SJSA1 (cell line): ENCODE measurements at places on chromosomes 2 and 18.

DNA sequence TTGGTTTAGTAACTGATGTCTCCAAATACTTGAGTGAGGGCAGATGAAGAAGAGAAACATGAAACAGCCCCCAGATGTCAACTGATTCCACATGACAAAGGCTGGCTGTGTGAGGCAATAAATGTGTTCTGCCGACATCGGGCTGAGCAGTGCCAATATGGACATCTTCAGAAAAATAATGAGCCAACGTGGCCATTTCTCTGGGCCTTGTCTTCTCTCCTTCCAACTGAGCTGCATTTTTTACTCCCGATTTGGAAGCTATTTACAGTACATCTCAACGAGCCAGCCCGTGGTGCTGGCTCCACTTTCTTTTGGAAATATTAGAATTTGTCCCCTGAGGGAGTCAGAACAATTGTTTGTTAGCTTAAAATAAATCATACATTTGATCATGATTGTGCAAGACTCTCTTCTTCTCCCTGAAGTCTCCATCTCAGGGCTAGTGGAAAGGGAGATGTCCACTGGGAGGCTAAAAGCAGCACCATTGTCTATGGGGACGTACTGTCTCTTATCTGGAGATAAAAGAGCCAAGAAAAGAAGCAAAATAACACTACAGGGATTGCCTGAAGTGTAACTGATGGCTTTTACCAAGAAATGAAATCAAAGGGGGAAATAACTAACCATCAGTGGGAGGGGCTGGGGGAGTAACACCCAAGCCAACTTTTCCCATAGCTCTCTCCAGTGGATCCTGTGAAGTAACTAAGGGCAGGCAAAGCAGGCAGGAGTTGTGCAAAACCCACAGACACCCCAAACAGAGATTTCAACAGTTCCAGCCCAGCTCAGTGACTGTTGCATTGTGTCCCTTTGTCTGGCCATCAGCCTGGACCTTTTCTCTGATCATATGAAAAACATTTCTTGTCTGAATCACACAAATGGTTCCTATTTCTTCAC, 114.8 kb downstream of the RDH14 start:
- no peak for DNase-seq

GRCh38 chr2:165164201-165164600, 39.6 kb downstream of the SCN3A start:
- DNase-seq = no peak

DNA sequence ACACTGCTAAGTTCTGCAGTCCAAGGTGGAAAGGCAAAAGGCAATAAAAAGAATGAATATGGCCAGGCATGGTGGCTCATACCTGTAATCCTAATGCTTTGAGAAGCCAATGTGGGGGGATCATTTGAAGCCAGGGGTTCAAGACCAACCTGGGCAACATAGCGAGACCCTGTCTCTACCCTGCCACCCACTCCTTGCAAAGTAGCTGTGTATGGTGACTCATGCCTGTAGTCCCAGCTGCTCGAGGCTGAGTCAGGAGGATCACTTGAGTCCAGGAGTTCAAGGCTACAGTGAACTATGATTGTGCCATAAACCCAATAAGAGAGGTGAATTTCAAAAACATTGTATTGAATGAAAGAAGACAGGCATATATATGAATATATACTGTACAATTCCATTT, 2.4 kb downstream of the MYL12B start:
- DNase-seq = no peak

DNA sequence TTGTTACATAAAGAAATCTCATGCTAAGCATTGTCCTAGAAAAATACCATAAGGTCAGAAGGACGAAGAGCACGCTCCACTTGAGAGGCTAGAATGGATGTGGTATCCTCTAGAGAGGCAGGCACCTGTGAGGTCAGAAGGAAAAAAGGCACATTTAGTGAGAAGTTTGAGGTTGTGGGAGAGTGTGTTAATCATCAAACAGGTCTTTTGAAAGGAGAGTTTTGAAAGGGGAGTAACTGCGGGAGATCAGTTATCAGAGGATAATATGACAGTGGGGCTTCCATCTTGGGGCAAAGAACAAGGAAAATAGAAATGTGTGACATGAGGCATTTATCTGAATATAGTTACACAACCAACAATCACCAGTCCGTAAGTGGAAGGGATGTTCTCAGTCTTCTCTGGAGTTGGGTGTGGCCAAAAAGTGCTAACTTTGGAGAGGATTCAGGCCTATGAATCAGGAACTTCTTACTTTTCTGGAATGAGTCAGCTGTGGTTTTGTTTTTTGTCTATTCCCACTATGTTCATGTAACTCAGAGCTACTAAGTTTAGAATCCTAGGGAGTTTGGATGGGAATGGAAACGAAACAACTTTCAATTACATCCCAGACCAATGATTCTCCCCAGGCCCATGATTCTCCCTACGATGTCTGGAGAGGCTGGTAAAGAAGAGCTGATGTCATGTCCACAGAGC, 451.4 kb upstream of the ST6GAL2 start:
- no peak for DNase-seq

DNA sequence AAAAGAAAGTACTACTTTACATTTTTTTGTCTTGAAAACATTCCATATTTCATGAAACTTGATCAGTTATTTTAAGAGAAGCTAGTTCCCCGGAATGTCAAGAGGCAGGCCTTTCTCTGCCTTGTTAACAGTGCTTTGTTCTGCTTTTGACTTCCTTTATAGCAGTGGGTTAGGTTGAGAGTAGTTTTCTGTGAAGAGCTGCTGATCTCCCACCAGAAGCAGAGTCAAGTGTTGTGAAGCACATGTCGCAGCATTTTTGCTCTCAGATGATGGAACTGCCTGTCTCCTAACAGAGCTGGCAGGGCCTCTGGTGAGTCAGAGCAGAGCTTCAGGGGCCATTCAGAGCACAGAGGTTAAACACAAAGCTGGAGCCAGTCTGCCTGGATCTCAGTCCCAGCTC, 871.8 kb downstream of the SLC4A3 start:
- peak; percentile 17 for DNase-seq

GRCh38 chr2:240429872-240430491, 5.5 kb upstream of the GPC1 start:
- no peak for DNase-seq

- no peak for DNase-seq
These were observed 14.2 kb downstream of the ESPNL start for GRCh38 chr2:238114331-238114841.

DNA sequence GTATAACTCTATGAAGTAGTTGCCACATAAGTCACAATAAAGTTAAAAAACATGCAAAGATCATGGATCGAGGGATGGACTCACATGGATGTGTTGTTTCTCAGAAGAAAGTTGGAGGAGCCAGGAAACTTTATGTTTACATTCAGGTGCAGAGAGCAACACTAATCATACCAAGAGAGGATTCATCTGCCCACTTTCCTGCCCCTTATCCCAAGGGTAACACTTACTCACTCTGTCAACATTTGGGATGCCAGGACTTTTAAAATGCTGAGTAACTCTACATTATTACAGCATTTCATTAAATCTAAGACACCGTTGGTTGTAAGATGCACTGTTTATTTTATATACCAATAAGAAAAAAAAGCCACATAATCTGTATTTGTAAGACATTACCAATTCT, 170.4 kb downstream of the KCNE4 start:
- no peak for DNase-seq

GRCh38 chr2:228535396-228535795, 353.9 kb upstream of the SPHKAP start:
- DNase-seq = no peak

- DNase-seq = no peak
These were observed 519.1 kb downstream of the RNF144A start for GRCh38 chr2:7436096-7436906.

DNA sequence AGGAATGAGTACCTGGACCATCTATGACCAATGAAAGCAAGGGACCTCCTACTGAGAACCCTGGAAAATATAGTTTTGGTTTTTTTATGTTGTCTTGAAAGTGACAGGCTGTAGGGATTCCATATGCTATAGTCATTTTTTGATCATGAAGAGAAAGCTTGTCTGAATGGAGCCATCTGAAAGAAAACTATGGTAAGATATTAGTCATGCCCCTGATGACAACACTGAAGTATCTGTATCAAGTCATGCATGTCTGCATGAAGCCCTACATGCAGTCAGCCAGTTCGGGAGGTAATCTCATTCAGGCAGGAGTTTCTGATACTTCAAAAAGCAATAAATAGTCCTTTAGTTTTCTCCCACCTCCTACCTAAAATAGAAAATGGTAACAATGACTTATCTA, 1042.0 kb downstream of the DPP10 start:
- no peak for DNase-seq

DNA sequence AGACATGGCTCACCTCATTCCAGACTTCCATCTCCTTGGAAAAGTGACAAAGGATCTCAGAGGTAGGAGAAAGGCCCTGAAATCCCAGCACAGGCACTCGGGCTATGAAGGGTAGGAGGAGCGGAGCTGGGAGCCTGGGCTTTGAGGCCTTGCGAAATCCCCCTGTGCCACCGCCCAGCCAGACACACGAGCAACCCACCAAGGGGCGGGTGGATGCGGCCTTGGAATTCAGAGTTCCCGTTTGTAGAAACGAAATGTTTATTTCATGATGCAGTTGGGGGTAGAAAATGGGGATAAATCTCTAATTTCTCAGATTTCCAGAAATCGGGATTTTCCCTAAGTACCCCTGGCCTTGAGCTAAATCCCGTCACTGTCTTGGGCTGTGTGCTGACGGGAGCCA, 177.1 kb upstream of the HDAC4 start:
- no peak for DNase-seq

DNA sequence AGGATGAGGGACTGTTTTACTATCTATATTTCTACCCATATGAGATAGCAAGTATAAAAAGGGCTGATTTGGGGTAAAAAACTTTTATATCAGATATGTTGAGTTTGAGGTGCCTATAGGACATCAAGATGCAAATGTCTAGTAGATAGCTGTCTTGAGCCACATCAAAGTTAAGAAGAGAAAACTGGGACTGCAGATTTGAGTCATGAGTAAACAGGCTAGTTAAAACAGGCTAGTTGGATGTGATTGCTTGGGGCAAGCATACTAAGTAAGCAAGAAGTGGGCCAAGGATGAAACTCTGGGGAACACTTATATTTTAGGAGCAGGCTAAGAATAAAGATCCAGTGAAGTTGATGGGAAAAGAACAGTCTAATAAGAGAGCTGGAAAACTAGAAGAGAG, 2.8 kb upstream of the SCRN3 start:
- no peak for DNase-seq

- no peak for DNase-seq
These were observed 25.5 kb downstream of the SP5 start for GRCh38 chr2:170740660-170741059.

GRCh38 chr18:35042389-35043071, 1.3 kb downstream of the MAPRE2 start:
- DNase-seq = no peak

- peak; percentile 37 for DNase-seq
These were observed 6.3 kb upstream of the GAL3ST2 start for GRCh38 chr2:241770185-241770935.

GRCh38 chr2:220980966-220981675, 591.0 kb downstream of the EPHA4 start:
- DNase-seq = no peak

GRCh38 chr2:66897691-66898150, 462.8 kb downstream of the MEIS1 start:
- peak; percentile 36 for DNase-seq

DNA sequence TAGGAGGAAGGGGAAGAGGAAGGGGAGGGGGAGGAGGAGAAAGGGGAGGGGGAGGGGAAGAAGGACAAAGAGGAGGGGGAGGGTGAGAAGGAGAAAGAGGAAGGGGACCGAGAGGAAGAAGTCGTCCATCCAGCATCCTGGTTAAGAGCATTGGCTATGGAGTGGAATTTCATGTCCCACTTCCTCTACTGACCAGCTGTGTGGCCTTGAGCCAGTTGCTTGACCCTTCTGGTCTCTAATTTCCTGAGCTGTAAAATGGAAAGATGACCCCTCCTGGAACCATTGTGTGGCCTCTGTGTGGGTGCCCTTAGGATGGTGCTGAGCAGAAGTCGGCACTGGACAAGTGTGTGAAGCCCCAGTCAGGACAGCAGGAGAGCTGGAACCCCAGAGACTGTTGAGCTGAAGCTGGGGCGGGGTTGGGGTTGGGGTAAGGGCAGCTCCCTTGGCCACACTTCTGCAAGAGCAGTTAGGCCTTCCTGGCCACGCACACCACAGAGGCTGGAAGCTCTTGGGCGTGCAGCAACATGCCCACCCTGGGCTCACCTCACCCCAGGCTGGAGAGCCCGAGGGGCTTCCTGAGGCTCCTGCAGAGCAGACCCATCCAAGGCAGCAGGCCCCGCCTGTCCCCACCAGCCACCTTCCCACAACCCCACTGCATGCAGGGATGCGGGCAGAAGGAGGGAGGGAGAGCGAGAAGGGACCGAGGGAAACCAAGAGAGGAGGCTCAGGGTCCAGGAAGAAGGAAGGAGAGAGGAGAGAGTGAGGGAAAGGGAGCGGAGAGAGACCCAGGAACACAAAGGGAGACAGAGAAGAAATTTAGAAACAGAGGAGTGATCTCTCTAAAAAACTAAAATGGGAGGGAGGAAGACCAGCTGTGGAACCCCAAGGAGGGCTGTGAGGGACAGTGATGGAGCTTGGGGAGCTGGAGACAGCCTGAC, 16.2 kb downstream of the ADRA2B start:
- no peak for DNase-seq

- DNase-seq = peak; percentile 63
These were observed 55.4 kb downstream of the COL5A2 start for GRCh38 chr2:189124175-189124574.

DNA sequence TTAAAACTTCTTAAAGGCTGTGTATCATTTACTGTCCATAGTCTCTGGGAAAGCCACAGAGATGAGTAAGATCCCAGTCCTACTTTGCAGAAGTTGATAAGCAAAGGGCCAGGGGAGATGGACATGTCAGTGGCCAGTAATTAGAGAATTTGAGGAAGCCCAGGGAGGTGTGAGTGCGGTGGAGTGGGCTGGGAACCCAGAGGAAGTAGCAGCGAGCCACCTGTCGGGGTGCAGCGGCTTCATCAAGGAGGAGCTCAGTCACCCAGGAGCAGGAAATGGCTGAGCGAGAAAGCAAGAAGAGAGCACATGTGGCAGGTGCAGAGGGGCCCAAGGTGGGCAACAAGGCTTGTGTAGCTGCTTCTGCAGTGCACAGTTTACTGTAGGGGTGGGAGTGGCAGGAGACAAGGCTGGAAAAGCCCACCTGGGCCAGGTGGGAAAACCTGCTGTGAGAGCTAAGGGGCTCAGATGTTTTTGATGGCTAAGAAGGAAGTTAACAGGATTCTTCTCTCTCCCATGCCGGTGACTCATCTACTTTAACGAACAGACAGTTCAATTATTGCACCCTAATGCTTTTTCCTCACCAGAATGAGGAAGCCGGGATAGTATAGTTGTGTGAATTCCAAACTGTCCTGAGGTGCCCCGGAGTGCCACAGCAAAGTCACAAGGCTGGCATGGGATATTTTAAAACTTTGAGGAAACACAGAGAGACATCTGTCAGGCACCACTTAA, 34.8 kb upstream of the MGAT5 start:
- no peak for DNase-seq

GRCh38 chr2:70525032-70525431, 28.6 kb downstream of the TGFA start:
- DNase-seq = no peak
